HuH-7 (cell line): ENCODE measurements at places on chromosomes 13 and 19.

GRCh38 chr19:575527-576506, 3.4 kb downstream of the BSG start:
- DNase-seq = no peak

- DNase-seq = no peak
Measured at GRCh38 chr19:19402656-19403372, 2.7 kb upstream of the GATAD2A start.

DNA sequence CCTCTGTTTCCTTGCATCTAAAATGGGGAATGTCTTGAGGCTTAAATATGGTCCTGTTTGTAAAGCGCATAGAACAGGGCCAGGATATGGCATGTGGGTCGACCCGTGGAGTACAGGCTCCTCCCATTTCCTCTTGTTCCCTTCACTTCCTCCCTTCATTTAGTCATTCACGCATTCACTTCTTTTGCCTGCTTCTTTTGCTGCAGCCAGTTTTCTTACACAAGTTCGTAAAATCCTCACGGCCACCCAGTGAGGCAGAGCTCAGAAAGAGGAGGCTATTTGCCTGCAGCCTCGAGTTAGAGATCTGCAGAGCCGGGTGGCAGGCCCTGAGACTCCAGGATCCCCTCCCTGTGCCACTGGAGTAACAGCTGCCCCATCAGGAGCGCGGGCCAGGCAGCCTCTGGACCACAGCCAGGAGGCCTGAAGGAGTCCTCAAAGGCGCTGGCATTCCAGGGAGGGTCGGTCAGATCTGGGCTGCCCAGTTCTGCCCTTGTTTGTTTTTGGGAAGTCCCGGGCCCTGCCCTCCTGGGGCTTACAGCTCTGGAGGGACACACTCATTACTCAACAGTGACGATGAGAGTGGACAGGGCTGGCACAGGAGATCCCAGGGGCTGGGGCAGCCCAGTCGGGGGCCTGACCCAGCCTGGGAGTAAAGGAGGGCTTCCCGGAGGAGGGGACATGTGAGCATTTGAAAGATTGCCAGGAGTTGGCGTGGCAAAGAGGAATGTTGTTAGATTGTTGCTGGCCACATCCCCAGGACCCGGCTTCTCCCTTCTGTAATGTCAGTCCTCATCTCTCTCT, 4.6 kb downstream of the PPP5C start:
- no peak for DNase-seq

- DNase-seq = no peak
Measured at GRCh38 chr13:90416519-90416918, 931.0 kb upstream of the MIR17HG start.

DNA sequence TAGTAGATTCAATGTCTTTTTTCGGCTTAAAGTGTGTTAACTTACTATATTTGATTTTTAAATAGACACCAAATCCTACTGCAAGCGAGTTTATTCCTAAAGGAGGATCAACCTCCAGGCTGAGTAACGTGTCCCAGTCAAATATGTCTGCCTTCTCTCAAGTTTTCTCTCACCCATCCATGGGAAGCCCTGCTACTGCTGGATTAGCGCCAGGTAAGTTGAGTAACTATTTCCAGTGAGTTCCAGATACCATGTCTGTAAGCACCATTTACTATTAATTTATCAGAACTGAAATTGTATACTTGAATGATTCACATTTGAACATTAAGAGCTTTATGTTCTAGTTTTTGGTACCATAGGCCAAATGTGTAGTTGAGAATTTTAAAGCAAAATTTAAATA, 81.8 kb downstream of the PAN3 start:
- DNase-seq = no peak

- no peak for DNase-seq
Measured at GRCh38 chr19:7211191-7211951, 82.8 kb downstream of the INSR start.

DNA sequence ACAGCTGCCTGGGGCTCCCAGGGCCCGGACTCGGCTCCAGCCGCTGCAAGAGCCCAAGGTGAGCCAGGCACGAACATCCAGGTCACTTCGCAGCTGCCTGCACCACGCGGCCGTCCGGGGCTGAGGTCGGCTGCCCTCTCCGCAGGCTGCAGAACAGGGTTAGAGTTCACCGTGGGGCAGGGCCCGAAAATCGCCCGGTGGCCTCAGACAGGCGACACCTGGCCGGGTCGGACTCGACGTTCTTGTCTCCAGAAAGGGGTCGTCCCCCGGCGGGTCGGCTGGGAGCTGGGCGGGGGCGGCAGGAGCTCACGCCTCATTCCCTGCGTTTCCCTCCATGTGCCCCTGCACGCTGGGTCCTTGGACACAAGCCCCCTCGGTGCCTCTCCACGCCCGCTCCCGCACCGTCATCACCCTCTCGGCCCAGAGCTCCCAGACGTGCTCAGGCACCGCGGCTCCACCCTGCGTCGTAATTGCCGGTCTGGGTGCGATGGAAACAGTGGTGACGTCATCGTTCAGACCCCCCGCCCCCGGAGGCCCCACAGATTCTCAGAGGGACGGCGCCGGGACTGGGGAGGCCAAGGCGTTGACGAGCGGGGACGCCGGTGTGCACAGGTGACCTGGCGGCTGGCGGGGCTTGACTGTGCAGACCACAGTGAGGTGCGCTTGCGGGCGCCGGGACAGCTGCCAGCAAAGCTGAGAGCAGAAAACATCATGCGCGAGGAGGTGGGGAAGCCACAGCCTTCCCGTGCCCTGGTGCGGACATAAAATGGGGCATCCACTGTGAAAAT, 4.0 kb upstream of the GRIN3B start:
- DNase-seq = no peak

DNA sequence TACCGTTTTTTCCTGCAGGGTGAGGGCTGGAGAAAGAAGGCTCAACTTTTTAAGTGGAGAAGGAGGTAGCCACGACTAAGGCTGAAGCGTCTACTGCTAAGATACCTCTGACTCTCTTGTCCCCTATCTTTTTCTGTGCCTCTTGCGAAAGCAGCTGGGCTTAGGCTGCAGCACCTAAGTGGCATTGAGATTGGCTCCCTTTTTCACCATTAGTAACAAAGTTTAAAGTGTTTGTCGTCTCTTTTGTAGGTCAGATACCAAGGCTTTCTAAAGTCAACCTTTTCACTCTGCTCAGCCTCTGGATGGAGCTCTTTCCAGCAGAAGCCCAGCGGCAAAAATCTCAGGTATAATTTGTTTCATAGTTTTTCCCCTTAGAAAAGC, 887 bp downstream of the CDADC1 start:
- DNase-seq = no peak

GRCh38 chr13:95245071-95245470, 56.2 kb downstream of the ABCC4 start:
- DNase-seq = no peak

DNA sequence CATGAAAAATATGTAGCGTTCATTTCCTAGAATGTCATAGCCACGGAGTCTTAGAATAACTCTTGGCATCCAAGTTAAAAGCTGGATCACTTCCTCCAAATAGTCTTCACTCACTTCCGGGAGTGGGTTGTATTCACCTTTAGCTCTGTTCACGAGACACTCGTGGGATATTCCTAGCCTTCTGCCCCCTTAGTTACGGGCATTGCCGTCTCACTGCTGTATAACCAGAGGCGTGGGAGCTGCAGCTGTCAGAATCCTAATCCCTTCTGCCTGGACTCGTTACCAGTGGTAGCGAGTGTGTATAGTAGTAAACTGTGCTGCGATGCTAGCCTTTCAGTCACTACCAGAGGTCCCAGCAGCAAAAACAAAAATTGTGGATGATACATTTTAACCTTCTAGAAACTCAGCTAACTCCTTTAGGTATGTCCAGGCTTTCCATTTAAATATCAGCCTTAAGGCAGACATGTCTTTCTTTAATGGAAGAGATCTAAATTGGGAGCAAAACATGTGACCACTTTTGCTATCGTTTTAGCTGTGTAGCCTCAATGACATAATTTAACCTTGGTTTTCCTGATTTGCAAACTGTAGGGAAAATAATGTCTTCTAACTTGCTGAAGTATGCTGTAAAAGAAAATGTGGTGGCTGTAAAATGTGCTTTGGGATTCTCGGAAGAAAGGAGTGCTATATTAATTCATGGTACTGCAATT, 34.1 kb downstream of the ERCC5 start:
- DNase-seq = no peak

- DNase-seq = no peak
Measured at GRCh38 chr13:71454509-71454908, 412.5 kb downstream of the DACH1 start.

DNA sequence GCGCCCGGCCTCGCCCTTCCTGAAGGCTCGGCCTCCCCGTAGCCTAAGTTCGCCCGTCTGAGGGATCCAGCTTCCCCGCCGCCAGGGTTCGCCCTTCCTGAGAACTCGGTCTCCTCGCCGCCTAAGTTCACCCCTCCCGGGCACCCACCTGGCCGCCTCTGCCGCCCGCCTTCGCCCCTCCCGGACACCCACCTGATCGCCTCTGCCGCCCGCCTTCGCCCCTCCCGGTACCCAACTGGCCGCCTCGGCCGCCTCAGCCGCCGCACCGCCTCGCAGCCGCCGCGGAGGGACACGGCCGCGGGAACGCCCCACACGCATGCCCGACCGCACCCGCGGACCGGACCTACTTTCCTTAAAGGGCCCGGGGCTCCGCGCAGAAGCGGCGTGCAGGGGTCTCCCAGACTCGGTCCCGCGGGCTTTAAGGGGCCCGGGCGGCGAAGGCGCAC, at the start of gene MOB3A:
Gene MOB3A (minus strand): TSS at position 293 of the 446 bp plus-strand sequence. CDS start 17,766 bp downstream, outside the sequence.
- peak; percentile 79 for DNase-seq

DNA sequence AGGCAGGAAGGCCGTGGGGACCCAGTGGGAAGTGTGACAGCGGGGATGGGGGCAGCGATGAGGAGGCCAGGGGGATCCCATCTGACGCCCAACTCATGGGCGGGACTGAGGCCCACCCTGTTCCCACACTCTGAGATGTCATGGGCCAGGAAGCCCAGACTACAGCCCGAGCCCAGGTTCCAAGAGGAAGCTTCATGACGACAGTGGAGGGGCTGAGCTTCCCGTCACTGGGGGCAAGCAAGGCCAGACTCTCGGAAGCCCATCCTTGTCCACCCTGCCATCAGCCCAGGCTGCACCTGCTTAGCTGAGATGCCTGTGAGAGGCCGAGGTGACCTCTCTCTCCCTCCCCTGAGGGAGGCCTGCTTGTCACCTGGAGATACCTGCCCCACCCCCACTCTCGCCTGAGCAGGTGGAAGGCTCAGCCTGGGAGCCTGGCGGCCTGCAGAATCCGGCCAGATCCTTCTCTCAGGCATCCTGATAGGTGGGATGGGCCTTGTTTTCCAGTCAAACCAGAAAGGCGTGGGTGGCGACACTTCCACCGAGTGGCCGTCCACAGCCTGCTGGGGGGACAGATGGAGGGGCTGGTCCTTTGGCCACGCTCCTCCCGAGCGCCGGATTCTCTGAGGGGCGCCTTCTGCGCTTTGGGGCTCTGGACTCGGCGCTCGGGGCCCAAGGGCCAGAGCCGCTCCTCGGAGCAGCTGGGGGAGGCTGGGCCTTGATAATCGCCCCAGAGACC, 4.8 kb downstream of the ZBTB7A start:
- no peak for DNase-seq

DNA sequence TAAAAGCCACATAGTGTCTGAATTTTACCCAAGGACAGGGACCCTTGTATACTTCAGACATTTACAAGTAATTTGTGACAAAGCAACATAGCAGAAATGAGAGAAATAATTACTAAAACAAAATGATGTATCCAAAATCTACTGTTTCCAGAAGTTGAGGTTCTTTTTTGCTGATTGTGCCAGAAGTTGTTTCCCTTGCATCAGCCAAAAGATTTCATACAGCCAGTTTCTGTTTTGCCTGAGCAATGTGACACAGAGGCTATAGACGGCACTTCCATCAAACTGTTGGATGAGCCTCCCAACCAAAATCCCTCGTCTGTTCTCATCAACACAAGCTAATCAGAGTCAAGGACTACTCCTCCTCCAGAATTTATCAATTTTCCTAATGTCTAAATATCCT, 913.2 kb upstream of the GPC6 start:
- no peak for DNase-seq

- no peak for DNase-seq
Measured at GRCh38 chr13:49429121-49429520, 14.7 kb downstream of the CAB39L start.

- DNase-seq = no peak
Measured at GRCh38 chr13:42396501-42396900, 124.5 kb downstream of the AKAP11 start.

GRCh38 chr13:43180036-43180660, 156.8 kb downstream of the DNAJC15 start:
- DNase-seq = no peak

- no peak for DNase-seq
Measured at GRCh38 chr13:22825186-22825585, 355.6 kb upstream of the SGCG start.

- no peak for DNase-seq
Measured at GRCh38 chr19:2332341-2333026, 4.0 kb downstream of the SPPL2B start.

DNA sequence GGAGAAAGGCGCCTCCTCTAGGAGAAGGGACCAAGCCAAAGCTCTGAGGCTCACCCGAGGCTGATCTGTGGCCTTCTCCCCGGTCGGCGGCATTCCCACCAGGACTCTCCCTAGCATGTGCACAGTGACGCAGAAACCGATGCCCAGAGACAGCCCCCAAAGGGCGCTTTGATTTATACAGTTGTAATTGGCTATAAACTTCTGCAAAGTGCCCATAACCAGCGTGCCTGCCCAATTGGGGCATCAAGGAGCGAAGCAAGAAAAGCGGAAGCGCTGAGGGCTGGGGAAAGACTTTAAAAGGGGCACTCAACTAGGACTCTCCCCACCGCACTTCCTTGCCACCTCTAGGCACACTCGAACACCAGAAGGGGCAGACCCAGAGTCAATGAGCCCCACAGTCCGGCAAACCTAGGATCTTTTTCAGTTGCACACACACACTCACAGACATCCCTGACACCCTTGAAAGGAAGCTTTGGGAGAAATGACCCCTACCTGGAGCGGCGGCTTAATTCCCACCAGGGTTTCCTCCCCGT, 1.8 kb downstream of the CDX2 start:
- DNase-seq = no peak

GRCh38 chr19:3029065-3029923, at the start of gene TLE2:
Gene TLE2 (minus strand): TSS chr19:3029280. CDS start chr19:3028904, 376 bp downstream.
- no peak for DNase-seq

- DNase-seq = no peak
Measured at GRCh38 chr13:44230071-44230470, 143.6 kb upstream of the SERP2 start.
